ENCODE measurements at places on chromosomes 12 and 14.

GRCh38 chr12:22459838-22460490 is 84.4 kb downstream of the C2CD5 start:
- DNase-seq, result peak; percentile 65

DNA sequence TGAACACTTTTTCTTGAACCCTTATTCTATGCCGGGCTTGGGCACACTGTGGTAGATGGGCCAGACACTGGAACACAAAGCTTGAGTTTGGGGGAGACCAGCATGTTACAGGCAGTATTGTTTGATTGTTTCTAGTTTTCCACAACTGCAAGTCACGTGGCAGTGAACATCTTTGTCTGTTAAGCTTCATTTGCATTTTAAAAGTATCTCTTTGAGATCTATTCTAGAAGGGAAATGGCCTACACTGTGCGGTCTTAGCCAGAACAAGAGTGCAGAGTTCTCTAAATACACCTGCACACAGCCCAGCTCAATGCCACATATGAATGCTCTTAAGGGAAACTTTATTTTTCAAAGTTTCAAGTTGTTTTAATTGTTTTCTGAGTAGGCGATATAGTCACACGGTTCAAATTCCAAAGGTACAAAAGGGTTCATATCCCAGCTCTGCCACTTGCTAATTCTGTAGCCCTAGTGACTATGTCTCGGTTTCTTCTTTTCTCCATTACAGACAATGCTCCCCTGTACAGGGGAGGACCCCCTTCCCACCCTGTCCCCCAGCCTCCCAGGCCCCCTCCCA is 24.9 kb downstream of the RIN3 start:
- no peak for DNase-seq

- peak; percentile 95 for DNase-seq
These were observed 44.4 kb upstream of the PRIMA1 start for GRCh38 chr14:93832665-93833064.

DNA sequence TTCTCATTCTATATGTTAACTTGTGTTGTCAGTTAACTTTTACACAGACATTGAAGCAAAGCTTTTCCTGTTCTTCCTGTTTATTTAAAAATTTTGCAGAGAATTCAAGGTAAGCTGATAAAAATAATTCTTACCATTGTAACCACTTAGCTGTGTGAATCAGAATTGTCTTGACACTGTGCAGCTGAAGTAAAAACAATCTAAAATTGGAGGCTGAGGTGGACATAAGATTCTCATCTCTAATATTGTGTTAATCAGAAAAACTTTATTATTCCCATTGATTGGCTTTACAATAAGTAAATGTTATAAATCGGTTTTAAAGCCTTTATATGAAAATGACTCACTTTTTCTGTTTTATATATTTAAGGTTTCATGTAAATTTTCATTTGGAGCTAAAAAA is 240.3 kb upstream of the PLEKHG7 start:
- DNase-seq, result no peak

- DNase-seq, result no peak
These were observed 33.4 kb upstream of the HSPB8 start for GRCh38 chr12:119145367-119145766.

DNA sequence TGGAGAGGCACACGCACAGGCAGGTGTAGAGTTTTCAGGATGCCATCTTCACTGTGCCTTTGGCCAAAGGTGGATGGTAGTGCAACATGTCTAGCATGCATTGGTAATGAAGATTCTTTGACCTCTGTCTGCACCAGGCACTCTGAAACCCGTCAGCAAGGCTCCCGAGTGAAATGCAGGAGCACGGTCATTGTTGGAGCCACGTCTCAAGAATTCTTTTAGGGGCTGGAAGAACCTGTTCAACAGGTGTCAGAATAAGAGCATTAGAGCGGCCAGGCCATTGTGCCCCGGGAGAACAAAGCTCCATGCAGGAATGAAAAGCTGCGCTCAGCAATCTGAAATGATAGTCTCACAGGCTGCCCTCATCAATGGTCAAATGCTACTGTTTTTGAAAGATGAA is 40.2 kb upstream of the DICER1 start:
- no peak for DNase-seq

DNA sequence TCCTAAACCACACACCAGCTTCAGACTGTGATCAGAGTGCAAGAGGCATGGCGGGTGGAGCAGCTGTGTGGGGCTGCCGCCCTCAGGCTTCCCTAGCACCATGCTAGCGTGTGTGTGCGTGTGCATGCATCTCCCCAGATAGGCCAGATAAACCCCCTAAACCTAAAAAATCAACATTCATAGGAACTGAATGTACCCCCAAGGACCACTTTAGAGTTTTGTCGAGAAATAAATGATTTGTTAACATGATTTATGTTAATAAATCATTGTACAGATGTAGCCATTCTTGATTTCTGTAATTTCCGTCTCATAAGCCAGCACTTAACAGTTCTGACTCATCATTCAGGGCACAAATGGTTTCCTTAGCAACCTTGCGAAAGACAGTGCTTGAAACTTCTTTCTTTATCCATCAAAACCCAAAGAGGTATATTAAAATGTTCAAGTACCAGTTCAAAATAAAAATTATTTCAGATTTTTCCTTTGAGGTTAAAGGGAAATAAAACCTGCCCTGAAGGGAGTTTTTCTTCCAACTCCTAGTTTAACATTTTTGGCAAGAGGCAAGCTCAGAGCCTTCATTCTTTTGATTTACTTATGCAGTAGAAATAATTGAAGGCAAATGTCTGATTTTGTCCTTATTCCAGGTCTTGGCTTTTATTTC is 206.2 kb upstream of the RGS6 start:
- no peak for DNase-seq

DNA sequence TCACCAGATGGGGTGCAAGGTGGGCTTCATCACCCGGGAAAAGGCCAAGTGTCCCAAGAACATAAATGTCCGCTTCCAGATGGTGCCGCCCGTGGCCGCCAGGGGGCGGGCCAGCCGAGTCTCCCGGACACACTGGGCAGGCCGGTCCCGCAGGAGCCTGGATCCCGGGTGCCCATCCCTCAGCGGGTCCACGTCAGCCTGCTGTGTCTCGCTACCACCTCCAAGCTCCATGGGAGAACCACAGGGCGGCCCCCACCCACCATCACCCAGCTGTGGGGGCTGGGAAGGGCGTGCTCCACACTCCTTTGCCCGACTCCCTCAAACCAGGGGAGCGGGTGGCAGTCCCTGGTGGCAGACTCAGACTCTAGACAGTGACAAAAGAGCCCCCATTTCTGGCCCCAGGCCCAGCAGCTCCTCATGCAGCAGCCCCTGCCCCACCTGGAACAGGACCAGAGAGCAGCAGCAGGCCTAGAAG is 22.0 kb upstream of the NUDT14 start:
- DNase-seq, result peak; percentile 62

DNA sequence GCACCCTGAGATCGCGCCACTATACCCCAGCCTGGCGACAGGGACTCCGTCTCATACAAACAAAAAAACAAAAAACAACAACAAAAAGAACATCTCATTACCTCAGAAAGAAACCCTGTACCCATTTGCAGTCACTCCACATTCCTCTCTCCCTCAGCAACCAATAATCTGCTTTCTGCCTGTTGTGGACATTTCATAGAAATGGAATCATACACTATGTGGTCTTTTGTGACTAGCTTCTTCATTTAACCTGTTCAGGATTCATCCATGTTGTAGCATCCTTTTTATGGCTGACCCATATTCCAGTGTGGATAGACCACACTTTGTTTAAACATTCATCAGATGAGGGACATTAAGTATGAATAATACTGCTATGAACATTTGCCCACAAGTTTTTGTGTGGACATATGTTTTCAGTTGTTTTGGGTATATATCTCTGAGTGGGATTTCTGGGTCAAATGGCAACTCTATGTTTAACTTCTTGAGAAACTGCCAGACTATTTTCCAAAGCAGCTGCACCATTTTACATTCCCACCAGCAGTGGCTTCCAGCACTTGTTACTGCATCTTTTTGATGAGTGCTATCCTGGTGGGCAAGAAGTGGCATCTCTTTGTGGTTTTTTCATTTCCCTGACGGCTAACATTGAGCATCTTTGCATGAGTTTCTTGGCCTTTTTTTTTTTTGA is 5.9 kb upstream of the RCOR1 start:
- no peak for DNase-seq

GRCh38 chr14:33127531-33127930 is 188.9 kb downstream of the NPAS3 start:
- no peak for DNase-seq

DNA sequence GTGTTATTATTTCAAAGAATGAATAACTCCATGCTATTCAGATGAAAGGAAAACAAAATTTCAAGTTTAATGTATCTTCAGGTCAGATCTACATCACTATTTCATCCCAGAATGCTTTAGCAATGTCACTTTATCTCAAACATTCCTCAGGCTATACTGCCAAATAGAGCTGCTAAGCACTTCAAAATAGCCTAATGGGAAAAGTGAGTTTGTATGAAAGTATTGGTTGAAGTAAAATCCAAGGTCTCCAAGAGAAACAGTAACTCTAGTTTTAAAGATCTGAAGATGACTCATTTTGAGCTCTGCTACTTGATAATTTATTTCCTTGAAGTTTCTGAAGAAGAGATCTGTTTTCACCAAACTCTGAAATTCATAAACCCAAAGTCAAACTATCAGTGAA is 466.2 kb upstream of the FOXG1 start:
- no peak for DNase-seq

DNA sequence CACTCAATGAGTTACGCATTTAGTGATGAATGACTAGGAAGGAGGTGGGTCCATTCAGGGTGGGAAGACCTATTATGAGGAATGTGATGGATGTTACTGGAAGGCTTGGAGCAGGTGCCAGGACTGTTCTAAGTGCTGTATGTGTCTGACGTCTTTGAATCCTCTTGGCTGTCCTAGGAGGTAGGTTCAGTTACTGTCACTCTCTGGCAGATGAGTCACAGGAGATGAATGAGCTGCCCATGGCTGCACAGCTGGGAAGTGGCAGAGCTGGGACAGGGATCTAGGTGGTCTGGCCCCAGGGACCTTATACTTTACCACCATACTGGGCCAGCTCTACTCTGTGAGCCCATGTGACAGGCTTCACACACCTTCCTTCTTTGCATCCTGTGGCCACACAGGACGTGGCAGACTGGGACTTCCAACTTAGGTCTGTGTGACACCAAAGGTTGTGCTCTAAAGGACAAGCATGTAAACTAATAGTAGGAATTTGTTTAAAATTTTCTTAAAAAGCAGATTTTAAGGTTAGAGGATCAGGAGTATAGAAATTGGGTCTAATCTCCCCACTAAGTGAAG is 24.0 kb downstream of the TCTN1 start:
- no peak for DNase-seq

DNA sequence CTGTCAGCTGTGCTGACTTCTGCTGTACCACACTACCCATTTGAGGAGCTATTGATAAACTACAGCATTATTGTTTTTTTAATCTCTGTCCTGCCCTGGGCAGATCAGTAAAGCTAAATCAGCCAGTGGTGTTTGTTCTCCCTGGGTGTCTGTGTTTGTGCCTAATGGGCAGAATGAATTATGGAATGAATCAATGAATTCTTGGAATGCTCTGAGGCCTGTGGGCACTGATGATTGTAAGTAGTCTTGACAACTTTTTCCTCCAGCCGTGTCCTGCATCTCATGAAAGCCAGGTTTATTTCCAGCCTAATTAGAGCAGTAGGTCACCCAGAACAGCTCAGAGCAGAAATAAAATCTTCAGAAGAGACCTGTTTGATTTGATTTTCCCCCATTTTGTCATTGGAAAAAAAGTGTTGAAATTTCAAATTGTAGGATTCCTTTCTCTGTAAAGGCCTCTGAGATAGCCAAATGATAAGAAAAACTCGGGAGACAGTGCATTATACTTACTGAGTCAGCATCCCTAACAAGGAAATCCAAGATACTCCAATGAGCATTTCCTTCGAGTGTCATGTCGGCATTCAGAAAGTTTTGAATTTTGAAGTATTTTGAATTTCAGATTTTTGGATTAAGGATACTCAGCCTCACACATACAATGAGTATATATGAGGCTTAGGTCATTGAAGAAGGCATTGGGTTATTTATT is 19.4 kb upstream of the EVL start:
- peak; percentile 67 for DNase-seq

- no peak for DNase-seq
These were observed 214.4 kb upstream of the DIO2 start for GRCh38 chr14:80425686-80426085.

GRCh38 chr14:91373591-91374254 is 43.9 kb downstream of the CCDC88C start:
- no peak for DNase-seq

DNA sequence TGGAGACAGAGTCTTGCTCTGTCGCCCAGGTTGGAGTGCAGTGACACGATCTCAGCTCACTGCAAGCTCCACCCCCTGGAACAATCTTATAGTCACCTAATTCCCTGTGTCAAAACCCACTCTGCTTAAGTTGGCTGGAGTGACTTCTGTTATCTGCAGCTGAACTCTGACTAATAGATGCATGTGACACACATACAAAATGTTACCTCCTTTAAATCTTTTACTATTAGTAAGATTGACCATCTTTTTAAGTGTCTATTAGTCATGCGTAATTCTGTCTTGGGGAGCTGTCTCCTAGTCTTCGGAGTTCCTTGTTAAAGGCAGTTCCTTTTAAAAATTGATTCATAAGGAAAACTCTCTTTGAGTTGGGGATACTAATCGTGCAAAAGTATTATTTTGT is 7.4 kb downstream of the IFI27L1 start:
- DNase-seq, result no peak

DNA sequence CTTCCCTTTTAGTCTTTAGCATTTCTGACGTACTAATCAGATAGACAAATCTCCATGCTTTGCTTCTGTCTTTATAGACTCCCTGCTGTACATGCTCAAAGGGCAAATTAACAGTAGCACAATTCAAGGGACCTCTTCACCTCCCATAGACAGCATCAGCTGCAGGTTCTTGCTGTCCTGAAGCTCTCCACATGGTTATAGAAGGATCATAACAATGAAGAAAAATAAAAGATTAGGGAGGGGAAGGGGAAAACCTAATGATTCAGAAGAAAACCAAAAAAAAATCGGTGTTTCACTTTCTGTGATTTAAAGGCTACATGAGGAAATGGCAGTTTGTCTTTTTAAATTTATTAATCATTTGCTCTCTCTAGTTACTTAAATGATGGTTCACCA is 155.5 kb downstream of the PTCSC3 start:
- no peak for DNase-seq

GRCh38 chr12:19402743-19403431 is 36.4 kb upstream of the AEBP2 start:
- no peak for DNase-seq

DNA sequence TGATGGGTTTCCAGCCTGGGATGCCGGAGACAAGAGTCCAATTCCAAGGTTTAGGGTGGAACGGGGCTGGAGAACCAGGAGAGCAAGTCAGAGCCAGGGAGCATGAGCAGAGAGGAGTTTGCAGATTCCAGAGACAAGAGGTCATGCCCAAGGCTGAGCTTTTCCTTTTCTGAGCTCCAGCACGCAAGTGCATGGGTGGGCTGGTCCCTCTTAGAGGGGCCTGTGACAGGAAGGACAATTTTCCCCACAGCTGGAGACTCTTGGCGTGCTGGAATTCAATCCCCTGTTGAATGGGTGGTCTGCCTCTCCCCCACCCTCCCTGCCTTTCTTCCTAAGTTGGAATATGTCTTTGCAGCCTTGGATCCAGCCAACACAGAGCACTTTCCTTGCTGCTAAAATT is 431.9 kb downstream of the BCL11B start:
- DNase-seq, result no peak

Measured in cerebellar cortex (tissue), 1 donor.